ENCODE measurements at places on chromosomes 4 and X.

DNA sequence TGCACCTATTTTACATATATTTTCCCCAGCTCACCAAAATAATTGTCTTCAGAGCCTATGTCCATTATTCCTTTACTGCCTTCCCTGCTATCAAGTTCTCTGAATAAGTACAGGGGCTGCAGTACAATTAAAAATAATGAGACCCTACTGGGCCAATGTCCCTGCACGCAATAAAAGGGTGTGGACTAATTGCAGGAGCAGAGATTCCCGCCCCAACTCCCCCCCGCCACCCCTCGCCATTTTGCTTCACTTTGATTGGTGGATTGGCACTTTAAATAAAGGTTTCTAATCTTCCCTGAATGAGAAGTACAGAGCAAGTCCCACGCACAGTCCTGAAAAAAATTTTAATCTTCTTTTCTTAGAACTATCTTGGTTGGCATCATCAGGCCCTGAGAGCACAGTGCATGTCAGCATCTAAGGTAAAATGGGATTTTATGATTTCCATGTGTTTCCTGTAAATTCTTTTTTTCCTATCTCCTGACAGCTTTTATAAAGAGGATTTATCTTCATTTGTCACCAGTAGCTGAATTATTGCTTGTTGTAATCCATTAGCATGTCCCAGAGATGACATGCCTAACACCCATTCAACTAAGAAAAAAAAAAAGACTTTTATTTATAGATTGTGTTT, at the start of gene AMBN:
Gene AMBN, plus strand, starts transcription at position 302 of the 628 bp plus-strand sequence. Its CDS starts 103 bp downstream, at position 405.
- DNase-seq: no peak

DNA sequence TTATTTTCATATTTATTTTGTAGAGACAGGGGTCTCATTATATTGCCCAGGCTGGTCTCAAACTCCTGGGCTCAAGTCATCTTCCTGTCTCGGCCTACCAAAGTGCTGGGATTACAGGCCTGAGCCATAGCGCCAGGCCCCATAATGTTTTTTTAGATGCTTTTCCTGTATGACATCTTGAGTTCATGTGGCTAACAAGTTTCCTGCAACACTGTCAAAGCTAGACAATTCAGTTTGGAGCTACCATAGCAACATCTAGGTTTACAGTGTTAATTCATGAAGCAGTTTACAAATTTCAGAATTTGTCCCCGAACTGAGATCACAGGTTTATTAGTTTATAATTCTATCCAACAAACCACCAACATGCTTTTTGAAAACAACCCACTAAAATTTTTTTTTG, 6.4 kb upstream of the IL13RA2 start:
- DNase-seq: no peak

- DNase-seq: no peak
These were observed 71.9 kb downstream of the CLDN22 start for GRCh38 chr4:183248201-183248600.

GRCh38 chr4:152063621-152064240, 302.9 kb upstream of the GATB start:
- DNase-seq: no peak

- DNase-seq: peak; percentile 63
These were observed 1329.5 kb upstream of the TENM3 start for GRCh38 chr4:180913750-180914149.

Data from AG09319 (cell line).